ENCODE measurements at places on chromosomes 6 and 20.
A peak's percentile ranks its signal among the peaks of the same experiment; 100 is the strongest.

- DNase-seq = no peak
Observed at GRCh38 chr20:50242863-50243609, 52.4 kb downstream of the CEBPB start.

DNA sequence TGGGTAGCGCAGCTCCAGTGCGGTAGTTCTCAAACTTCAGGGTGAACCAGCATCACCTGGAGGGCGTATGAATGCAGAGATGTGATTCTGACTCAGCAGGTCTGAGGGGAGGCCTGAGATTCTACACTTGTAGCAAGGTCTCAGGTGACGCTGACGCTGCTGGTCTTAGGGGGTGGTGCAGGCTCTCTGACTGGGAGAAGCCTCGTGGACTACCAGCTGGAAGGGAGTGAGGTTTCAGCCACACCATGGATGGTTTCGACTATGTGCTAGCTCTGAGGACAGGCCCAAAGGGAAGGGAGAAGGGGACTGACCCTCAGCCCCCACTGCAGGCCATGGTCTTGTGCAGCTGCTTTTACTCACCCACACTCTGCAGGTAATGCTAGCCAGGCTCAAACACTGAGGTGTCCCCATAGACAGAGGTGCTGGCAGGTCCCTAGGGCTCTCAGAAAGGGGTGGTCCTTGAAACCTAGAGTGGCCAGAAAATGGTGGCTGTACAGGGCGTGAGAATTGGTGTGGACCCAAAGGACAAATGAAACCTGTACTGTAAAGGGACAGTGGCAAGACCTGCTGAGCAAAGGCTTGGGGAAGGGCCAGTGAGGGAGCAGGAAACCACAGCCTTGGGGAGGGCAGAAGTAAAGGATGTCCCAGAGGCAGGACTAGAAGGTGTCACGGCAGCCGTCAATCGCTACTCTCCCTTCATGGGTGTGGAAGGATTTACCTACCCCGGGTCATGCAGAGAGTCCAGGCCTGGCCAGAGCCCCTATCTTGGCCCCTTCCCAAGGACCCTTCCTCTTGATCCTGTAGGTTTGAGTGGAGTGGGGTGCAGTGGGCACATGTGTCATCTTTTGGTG, 52.7 kb downstream of the EBF4 start:
- no peak for DNase-seq

DNA sequence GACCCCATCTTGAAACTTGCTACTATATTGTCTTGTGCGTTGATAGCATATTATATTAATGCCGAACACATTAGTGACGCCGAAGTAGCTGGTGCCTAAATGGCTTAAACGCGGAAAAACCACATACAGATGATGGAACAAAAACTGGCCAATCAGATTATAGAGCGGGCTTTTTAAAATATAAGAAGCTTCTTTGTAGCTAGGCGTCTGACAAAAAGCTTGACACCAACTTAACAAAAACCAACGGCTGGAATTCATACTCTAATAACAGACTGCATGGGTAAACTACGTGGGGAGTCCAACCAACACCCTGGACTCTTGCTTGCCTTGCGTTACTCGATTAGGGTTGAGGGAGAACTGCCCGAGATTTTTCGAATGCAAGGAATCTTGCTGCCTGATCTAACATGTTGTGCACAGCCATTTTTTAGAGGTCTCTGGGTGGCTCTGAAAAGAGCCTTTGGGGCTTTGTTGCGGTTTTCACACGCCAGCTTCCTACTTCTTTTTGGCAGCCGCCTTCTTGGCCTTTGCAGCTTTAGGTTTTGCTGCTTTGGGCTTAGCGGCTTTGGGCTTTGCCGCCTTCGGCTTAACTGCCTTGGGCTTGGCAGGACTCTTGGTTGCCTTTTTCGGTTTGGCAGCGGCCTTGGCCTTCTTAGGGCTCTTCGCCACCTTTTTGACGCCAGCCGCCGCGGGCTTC, 45.7 kb downstream of the OR2B2 start:
- DNase-seq = peak; percentile 74

GRCh38 chr6:167120583-167120903, 2.4 kb upstream of the CCR6 start:
- DNase-seq = no peak

DNA sequence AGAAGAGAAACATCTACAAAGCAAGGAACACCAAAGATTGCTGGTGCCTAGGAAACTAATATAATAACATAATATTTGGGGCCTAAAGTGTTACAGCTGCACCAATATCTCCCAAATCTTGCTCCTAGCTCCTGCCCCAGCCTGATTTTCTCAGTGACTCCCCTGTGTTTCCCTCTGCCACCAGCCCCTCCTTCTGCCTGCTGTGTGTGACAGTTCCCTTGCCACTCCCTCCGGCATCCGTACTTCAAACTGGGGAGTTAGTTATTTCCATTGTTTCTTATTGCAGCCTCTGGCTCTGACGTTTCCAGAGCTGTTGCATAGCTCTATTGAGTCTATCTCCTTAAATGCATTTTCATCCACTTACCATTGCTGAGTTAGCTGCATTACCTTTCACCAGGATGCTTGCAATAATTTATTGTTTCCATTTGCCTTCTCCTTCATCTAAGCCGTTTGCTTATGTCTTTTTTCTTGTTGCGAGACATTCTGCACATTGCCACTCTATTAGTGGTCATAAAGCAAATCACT, 43.1 kb downstream of the ESR1 start:
- DNase-seq = no peak

GRCh38 chr20:53657732-53658131, 64.1 kb upstream of the ZNF217 start:
- DNase-seq = no peak

DNA sequence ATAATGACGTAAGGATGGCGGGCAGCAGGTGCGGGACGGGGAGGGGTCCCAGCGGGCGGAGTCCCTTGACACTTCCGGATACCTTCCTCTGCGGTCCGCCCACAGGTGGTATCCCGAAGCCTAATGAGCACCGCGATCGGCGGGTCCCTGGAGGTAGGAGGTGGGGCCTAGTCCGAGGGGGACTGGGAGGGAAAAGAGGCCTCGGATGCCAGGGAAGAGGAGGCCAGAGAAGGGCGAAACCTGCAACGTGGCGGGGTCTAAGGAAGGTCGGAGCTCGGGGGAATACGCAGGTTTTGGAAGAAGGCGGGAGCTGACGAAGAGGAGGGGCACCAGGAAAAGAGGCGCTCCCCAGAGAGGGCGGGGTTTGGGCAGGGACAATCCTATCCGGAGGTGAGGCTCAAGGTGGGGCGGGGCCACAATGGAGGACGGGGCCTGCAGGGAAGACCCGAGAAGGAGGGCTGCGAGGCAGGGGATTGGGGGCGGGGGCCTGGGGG, 3.7 kb downstream of the PRSS16 start:
- DNase-seq = peak; percentile 35

GRCh38 chr6:44029444-44030185, 97.6 kb downstream of the MRPL14 start:
- peak; percentile 89 for DNase-seq

DNA sequence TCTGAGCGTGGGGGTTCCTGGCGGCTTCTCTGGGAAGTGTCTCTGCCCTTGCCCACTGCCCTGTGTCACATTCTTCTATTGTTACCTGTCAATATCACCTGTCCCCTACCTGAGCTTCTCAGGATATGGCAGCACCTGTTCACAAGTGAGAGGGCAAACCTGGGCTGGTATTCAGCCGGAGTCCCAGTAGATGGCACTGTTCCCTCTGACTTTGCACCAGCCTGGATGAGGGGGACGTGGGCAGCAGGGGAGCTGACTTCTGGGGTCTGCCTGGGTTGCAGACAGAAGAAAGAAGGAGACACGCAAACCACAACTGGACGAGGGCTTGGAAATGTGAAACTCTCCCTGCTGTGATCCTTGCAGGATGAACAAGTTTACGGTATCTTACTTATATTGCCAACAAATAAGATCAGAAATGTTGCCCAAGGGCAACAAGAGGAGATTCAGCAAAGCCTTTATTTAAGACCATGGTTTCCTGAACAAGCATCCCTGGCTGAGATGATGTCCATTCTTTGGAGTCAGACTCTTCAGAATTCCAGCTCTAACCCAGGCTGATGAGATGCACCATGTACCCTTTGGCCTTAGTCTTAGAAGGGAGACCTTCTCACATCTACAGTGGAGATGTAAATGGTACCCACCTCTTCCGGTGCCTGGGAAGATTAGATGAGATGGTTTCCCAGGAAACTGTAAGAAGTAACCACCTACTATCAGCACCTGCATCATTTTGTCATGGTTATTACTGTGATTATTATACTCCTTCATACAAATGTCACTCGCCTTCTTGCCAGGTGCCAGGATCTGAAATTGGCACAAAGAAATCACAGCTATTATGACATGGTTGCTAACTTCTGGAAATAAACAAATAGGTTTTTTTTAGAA, 400.0 kb upstream of the CDH4 start:
- no peak for DNase-seq

GRCh38 chr20:41009946-41010345, 18.7 kb upstream of the TOP1 start:
- no peak for DNase-seq

- peak; percentile 37 for DNase-seq
Observed at GRCh38 chr20:58545565-58546415, 30.6 kb upstream of the APCDD1L start.

- DNase-seq = no peak
Observed at GRCh38 chr6:131212024-131212423, 76.8 kb downstream of the AKAP7 start.

DNA sequence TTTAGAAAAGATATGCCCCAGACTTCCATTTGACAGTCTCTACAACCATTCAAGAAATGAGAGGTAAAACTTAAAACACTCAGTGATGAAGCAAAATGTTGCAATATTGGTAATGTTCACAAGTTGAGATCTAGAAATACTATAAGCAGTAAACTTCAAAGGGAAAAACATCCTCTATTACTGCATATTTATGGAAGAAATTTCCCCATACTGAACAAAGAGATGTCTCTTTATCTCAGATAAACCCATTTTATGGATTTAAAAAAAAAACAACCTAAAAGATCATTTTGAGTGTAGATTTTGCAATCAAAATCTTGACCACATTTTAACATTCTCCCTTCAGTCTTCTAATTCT, 177.8 kb upstream of the TAB2 start:
- no peak for DNase-seq

DNA sequence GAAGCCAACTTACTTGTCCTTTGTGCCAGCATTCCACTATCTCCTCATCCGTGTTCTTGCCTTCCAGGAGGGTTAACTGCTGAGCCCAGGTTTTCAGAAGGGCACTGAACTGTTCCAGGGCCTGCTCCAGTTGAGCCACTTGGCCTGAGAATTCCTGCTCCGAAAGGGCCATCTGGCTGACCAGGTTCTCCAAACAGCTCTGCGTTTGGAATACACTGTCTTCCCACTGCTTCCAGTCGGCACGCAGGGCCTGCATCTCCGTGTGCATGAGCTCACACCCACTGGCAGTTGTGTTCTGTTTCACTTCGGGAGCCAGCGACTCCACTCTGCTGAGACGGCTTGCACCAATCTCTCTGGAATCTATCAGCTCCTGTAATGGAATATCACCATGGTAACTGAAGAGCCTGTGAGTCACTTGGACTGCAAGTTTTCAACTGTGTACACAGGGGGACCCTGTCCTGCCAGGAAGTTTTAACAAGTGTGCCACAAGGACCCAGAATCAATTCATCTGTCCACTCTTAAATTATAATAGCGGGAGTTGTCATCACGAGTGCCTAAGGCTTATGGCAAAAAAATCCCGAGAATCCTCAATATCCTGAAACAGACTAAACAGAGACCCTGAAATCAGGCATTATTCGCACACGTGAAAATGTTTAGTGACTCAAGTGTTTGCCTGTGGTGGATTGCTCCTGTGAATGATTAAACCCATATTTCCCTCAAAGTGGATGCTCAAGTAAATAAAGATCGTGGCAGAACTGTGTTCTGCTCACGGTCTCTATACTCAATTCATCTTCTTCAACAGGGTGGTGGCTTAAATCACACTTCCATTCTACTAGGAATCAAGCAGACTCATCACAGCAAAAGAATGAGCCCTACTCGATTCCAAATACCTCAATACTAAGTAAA, 255.9 kb downstream of the SYNE1 start:
- peak; percentile 98 for DNase-seq

DNA sequence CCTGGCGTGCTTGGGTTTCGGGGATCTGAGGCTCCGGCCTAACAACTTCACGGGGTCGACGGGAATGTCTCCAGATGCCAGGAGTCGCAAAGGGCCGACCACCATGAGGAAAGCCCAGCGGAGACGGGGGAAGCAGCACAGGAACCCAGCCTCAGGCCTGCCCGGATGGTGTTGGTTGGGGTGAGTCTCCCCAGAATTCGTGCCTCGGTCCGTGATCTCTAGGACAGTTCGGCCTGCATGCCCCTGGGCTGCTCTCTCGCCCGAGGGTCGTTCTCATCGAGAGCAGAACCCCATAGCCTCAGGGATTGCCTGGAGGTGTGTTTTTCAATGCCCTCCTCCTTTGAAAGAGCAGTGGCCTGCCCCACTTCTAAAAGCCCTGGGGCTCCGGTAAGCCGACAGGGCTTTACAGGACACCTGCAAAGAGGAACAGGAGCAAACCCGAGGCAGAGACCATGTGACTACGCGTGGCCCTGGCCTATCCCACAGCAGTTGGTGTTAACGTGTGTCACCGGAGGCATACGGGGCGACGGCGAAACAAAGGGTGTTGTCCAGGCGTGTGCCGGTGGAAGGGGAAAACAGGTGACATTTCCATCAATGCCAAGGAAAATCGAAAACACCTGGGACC, 973.1 kb upstream of the DEFB115 start:
- DNase-seq = no peak

GRCh38 chr20:48657426-48658197, 170.2 kb downstream of the PREX1 start:
- DNase-seq = peak; percentile 81

GRCh38 chr6:144344646-144345045, 59.5 kb downstream of the UTRN start:
- no peak for DNase-seq

- DNase-seq = peak; percentile 95
Observed at GRCh38 chr6:6749702-6750491, 161.4 kb downstream of the LY86 start.

GRCh38 chr6:81890846-81891245, 138.4 kb upstream of the TENT5A start:
- DNase-seq = peak; percentile 94

DNA sequence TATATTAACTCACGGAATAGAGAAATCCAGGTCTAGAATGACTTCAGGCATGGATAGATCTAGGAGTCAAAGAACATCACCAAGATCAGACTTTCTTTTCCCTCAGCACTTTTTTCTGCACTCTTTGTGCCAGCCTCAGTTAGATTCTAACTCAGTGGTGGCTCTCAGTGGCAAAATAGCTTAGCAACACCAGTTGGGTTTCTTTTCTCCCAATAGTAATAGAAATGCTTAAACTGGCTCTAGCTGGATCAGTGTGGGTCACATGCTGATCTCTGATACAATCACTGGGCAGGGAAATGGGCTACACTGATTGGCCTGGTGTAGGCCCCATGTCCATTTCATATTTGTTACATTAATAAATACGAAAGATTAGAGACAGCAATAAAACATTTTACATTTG, 44.2 kb upstream of the ARFGEF2 start:
- DNase-seq = peak; percentile 63

DNA sequence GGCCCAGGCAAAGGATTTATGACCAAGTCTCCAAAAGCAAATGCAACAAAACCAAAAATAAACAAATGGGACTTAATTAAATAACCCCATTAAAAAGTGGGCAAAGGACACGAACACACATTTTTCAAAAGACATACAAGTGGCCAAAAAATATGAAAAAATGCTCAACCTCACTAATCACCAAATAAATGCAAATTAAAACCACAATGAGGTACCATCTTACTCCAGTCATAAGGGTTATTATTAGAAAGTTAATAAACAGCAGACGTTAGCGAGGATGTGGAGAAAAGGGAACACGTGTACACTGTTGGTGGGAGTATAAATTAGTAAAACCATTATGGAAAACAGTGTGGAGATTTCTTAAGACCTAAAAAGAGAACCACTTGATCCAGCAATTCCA, 71.1 kb downstream of the CEP162 start:
- DNase-seq = no peak
